ENCODE measurements at places on chromosomes 11 and 22.

DNA sequence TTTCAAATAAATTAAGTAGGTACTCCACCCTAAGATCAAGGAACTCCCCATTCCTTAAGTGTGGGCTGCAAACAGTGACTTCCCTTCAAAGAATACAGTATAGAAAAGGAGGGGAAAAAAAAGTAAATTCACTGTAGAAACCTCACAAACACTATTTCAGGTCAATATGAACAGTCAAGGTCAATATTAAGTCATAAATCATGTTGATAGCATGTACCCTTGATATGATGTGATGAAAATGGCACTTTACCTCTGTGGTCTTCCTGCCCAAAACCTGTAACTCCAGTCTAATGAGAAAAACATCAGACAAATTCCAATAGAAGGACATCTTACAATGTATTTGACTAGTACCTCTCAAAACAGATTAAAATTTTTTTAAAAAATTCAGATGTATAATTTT is 8.2 kb downstream of the CKAP5 start:
- DNase-seq: no peak

- DNase-seq: no peak
Measured at GRCh38 chr11:37072538-37073055, 474.6 kb upstream of the RAG2 start.

DNA sequence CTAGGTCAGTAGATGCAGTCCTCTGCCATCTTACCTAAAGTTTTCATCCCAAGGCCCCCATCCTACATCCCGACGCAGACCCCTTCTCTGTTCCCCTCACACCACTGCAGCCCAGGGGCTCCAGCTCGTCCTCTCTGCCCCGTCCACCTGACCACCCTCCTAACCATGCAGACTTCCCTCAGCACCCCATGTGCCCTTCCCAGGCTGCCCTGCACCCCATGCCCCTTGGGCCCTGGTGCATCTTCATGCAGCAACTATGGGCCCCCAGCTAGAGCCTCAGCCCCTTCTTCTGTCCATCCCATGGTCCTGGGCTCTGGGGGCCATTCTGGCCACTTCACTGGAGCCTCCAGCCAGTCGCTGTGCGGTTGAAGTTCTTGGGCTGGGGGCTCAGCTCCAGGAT is 2.9 kb downstream of the PRR33 start:
- DNase-seq: no peak

GRCh38 chr22:42333544-42333943 is 63.1 kb upstream of the TCF20 start:
- DNase-seq: no peak

DNA sequence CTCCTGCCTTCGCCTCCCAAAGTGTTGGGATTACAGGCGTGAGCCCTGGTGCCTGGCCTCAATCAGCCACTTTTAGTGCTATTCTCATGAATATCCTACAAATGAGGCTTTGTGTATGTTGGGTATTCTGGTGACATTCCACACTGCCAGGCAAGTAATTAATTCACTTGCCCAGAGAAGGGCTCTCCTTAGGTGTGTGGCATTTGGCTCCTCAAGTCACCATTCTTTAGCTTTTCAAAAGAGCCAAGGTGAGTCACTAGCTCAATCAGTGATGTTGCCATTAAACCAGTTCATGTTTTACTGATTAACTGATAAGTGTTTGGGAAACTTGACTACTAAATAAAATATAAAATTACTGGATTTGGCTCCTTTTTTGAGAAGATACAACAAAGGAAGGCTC is 52.2 kb downstream of the SLC25A17 start:
- no peak for DNase-seq

DNA sequence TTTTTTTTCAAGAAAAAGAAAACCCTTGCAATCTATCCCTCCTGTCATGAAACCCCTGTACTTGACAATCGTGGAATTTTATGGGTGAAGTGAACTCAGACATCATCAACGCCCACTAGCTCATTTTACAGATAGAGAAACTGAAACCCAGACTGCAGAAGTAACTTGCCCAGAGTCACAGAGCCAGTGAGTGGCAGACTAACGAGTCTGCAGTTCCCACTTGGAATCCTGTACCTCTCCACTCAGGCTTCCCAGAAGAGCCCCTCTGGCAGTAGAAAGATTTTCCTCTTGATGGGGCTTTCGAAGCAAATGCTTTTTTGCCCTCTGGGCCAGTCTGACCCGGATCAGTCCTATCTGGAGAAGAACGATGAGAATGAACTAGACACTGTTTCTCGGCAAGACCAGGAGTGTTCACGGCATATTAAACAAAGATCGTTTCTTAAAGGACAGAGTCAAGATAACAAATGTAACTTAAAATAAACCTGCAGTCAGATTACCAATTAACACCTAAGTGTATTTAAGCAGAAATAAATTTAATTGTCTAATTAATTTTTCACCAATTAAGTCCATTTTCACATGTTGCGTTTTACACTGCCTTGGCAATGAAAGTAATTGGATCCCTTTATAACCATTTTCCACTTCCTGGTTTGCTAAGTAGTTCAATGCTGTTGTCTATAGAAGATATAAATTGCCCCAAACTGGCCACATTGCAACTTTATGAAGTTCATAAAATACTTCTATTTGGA is 61.3 kb upstream of the CREB3L1 start:
- peak; percentile 25 for DNase-seq

DNA sequence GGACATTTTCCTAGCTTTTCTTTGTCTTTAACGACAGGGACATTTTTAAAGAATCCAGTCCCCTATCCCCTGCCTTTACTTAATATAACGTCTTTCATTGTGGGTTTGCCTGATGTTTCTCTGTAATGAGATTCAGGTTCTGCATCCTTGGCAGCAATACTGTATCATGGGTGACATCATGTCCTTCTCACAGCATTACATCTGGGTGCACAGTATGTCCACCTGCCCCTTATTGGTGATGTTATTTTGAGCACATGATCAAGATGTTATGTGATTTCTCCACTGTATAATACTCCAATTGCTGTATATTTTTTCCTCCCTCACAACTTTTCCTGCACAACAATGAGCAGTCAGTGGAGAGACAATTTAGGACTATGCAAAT is 9.7 kb upstream of the STK33 start:
- no peak for DNase-seq

DNA sequence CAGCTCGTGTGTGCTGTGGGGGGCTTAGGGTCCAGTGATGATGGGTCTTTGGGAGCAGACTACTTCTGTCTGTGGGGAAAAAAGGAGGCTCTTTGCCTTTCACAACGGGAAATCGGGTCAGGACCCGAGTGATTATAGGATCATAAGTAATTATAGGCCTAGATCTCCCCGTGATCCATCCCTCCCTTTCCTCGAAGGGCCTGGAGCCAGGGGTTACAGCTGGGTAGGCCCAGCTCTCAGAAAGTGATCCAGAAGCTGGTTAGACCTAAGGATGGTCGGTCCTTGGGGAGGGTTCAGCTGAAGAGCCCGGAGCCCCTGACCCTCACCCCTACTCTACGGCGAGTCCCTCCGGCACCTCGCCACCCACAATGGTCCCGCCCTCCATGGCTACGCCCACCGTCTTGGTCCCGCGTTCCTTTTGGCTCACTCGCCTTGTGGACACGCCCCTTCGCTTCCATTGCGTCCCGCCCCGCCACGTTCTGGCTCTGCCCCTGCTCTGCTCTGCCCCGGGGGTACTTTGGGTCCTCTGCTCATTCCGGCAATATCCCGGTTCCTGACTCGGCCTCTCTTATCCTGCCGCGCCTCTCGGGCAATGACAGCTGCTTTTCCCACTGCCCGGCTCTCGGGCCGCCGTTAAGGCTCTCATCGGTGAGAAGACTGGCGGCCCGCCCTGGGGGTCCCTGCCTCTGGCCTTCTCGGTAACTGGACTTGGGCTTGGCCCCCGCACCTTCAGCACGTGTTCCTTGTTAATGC is 5.0 kb downstream of the IGSF22 start:
- peak; percentile 92 for DNase-seq
